Lung (tissue), 17 donors: ENCODE measurements at places on chromosomes 3 and 15. TPM values are rescaled to one million over a fixed set of nuclear protein-coding genes. Genes with fewer than 3 reads are reported as not detected.

The NPRL2 gene
- polyA plus RNA-seq = 17.4 TPM

The TM4SF4 gene
- polyA plus RNA-seq = 4.4 TPM

The EHD4 gene
- polyA plus RNA-seq = 16.4 TPM

The LEKR1 gene
- polyA plus RNA-seq = 0.92 TPM

The CPEB1 gene
- 0.42 TPM for polyA plus RNA-seq

The MUC4 gene
- 10.0 TPM for polyA plus RNA-seq

The TOMM70 gene
- polyA plus RNA-seq = 15.9 TPM

The ECE2 gene
- not detected for polyA plus RNA-seq

The IMPG2 gene
- polyA plus RNA-seq = 0.04 TPM

The EDEM1 gene
- 35.4 TPM for polyA plus RNA-seq

The FBXW12 gene
- not detected for polyA plus RNA-seq

The HTR3C gene
- 0.47 TPM for polyA plus RNA-seq

The TRPM1 gene
- polyA plus RNA-seq = 0.09 TPM

The HIGD1A gene
- 77.6 TPM for polyA plus RNA-seq

The CYP1A1 gene
- polyA plus RNA-seq = 0.46 TPM

The USP50 gene
- not detected for polyA plus RNA-seq

The CSTA gene
- polyA plus RNA-seq = 52.5 TPM

The ANKRD34C gene
- polyA plus RNA-seq = 0.01 TPM

The SLC12A1 gene
- not detected for polyA plus RNA-seq

The PYGO1 gene
- polyA plus RNA-seq = 1.6 TPM

The RHCG gene
- 0.25 TPM for polyA plus RNA-seq

The SETD5 gene
- polyA plus RNA-seq = 34.7 TPM
